ENCODE measurements at places on chromosomes 5 and 9.

DNA sequence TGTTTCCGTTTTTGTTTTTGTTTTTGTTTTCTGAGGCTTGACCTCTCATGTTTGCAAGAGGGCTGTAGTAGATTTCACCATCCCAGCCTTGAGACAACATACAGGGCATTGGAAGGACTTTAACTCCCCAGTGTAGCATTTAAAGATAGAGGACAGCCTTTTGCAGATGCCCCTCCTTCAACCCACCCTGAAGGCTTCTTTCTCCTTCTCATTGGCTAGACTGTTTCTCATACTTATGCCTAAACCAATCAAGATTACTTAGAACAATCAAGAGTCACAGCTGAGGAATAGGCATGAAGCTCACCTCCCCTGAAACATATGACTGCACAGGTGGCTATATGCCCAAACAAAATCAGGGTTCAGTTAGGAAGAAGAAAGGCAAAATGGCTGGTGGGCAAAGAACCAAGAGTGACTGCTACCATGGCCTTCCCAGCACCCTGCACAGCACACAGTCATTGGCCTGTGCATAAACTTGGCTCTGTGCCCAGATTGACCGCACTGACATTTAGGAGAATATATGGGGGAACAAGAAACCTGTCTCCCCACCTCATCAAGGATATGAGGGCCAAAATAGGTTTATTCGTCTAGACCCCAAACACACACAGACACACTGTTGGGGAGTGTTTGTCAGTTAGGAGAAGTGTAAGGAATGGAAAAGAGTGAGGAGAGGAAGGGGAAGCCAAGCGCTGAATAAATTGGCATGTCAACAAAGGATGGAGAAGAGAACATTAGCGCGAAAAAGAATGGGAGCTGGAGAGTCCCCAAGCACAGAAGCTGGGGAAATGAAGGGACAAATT, 137.3 kb upstream of the RANBP3L start:
- DNase-seq: no peak

GRCh38 chr9:114385397-114386181, 2.2 kb downstream of the AKNA start:
- peak; percentile 76 for DNase-seq

- no peak for DNase-seq
Observed at GRCh38 chr5:67287510-67288268, 91.1 kb upstream of the CD180 start.

GRCh38 chr9:120413121-120414048, 166.6 kb downstream of the CDK5RAP2 start:
- no peak for DNase-seq

GRCh38 chr5:74503-75109, 17.4 kb upstream of the PLEKHG4B start:
- DNase-seq: no peak

DNA sequence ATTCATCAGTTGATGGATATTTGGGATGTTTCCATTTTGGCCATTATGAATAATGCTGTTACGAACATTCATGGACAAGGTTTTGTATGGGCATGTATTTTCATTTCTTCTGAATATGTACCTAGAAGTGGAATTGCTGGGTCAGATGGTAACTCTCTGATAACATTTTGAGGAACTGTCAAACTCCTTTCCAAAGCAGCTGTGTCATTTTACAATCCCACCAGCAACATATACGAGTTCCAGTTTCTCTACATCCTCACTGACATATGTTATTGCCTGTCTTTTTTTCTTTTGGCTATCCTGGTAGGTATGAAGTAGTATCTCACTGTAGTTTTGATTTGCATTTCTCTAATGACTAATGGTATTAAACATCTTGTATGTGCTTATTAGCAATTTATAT, 86.7 kb downstream of the PRKACG start:
- DNase-seq: no peak

GRCh38 chr9:124259158-124259808, 1.5 kb downstream of the NEK6 start:
- DNase-seq: no peak

DNA sequence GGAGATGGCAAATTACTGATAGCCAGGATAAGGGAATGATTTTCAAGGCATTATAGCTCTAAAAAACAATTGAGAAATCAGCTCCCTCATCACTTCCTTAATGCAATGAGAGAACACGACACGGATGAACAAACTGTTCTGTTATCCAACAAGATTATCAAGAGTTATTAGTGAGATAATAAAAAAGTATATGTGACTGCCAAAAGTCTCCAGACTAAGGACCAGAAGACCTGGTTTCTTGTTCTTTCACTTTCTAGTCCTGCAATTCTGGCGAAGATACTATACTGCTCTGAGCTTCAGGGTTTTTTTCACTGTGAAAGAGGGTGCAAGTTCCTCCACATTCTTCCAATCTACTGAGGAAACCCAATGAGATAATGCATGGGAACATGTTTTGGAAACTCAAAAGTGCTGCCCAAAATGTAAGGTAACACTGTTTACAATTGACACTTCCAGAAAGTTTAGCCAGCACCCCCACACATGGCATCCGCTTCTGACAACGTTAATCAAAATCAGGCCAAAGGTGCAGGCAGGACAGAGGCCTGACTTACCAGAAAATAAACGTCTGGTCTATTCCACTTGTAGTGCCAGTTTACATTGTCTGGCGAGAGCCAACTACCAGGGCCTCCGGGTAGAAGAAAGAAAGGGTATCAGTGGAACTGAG, 254.2 kb downstream of the DOCK8 start:
- DNase-seq: no peak

- no peak for DNase-seq
Observed at GRCh38 chr9:137987244-137988030, 109.9 kb downstream of the CACNA1B start.

- DNase-seq: no peak
Observed at GRCh38 chr5:176446028-176446665, 2.0 kb upstream of the FAF2 start.

DNA sequence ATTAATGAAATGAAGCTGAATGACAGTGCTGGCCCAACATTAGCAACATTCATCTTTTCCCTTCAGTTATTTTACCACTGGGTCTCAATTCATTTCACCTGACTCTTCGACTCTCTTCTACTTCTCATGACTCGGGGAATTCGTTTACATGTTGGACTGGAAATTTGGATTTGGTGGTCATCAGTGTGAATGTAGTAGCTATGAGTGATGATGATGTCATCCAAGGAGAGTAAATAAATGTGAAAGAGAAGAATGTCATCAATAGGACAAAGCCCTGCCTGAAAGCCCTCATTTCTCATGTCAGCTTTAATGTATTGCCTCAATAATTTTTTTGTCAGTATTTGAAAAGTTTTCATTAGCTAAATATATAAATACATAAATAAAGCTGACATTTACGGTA, 21.9 kb upstream of the CFAP95 start:
- DNase-seq: no peak

GRCh38 chr5:67493676-67494075, 297.1 kb upstream of the CD180 start:
- peak; percentile 7 for DNase-seq
